ENCODE measurements at places on chromosomes 16 and 17.

DNA sequence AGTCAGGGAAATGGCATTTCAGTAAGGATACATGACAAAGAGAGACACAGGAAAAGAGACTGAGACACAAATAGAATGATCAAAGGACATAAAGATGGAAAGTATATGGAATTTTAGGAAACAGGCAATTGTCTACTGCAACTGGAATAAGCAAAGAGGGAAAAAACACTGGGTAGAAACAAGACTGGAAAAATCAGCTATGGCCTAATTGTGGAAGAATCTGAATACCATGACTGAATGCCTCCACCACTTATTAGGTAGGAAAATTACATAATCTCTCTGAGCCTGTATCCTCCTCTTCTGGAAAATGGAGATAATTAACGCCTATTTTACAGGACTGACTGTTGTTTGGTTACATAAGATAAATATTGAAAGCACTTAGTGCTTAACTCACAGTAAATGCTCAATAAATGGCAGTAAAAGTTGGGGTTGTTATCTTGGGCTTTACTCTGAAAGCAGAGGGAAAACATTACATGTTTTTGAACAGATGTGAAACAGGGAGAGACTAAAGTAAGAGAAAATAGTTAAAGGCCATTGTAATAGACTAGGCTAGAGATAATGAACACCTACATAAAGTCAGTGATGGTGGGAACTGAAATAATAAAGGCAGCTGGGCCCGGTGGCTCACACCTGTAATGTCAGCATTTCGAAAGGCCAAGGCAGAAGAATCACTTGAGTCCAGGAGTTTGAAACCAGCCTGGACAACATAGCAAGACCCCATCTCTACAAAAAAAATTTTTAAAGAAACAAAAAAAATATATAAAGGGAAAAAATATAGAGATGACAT lies 63.5 kb upstream of the C17orf78 start:
- no peak for DNase-seq

DNA sequence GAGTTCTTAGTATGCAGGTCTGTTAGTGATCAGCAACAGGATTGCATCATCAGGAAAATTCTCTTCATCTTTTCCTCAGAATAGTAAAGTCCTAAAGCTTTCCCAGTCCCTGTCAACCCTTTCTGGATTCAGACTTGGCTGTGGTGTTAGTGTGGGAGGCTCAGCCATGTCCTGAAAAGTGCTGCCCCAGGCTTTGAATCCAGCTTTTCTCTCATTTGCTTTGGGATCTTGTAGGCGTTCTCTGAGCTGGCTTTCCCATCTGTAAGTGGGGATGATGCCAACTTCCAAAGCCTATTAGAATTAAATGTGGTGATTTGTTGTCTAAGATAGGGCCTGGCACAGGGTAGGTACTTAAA lies 3.0 kb downstream of the ALKBH5 start:
- no peak for DNase-seq

- no peak for DNase-seq
Observed at GRCh38 chr17:37086334-37086733, 137.6 kb downstream of the AATF start.

DNA sequence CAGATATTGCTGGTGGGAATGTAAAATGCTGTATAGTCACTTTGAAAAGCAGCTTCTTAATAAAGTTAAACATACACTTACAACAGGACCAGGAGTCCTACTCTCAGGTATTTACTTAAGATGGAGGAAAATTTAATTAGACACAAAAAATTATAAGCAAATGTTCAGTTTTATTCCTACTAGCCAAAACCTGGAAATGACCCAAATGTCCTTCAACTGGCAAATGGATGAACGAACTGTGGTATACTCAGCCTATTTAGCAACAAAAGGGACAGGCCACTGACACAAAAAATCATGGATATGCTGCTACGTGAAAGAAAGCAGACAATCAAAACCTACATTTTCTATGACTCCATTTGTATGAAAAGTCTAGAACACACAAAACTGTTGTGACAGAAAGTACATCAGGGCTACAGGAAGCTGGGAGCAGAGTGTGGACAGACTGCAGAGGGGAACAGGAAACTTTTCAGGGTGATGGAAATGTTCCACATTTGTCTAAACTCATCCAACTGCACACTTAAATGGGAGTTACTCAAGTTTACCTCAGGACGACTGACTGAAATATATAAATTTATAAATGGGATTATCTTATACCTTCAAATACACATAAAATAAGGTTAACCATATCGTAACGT lies 49.3 kb upstream of the MNT start:
- DNase-seq = no peak
